Endodermal cell (in vitro differentiated cells): ENCODE measurements at places on chromosomes 11 and 22. TPM values are rescaled to one million over a fixed set of nuclear protein-coding genes. Genes with fewer than 3 reads are reported as not detected.
A peak's percentile ranks its signal among the peaks of the same experiment; 100 is the strongest.

The C11orf52 gene
- total RNA-seq, result 3.7 and 3.8 TPM in 2 replicates

The ARL2 gene
- total RNA-seq, result 127 and 130 TPM in 2 replicates

The DNAJC24 gene
- 23.9 and 24.1 TPM in 2 replicates for total RNA-seq

- DNase-seq, result no peak
These were observed 63.2 kb upstream of the TOP3B start for GRCh38 chr22:22045571-22046335.

GRCh38 chr11:120074076-120074475 lies 63.8 kb downstream of the TRIM29 start:
- no peak for DNase-seq

GRCh38 chr11:28049338-28050216 lies 58.4 kb downstream of the KIF18A start:
- no peak for DNase-seq

DNA sequence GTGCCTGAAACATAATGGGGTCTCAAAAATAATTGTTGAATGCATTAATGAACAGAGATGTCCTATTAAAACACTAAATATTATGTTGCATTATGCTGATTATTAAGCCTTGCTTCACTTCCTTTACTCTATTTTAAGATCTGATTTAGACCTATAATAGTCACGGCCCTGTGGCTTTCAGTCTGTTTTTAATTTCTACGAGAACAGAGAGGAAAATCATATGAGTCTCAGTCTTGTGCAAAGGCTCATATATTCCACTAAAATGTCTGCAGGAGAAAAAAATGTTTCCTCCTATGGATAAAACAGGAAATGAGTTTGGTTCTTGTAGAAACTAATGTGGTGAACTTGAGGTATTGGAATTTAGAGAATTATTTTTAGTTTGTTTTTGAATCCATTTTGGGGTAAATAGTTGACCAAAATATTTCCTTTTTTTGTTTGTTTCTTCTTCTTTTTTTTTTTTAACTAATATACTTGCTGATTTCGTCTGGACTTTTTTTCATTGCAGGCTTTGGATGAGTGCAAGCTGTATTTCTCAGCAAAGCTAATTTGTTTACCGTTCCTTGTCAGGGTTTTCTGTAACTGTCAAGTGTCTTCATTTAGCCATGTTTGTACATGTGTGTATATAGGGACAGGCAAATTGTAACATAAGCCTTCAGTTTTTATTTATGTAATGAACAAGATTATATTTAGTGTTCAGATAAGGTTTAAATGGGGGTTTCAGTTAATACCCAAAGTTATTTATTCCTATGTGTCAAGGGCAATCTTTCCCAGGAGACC lies 139.1 kb upstream of the DDI1 start:
- no peak for DNase-seq

GRCh38 chr11:17547932-17548331 lies 873 bp downstream of the OTOG start:
- DNase-seq, result peak; percentile 73
